ENCODE measurements at places on chromosomes 5 and 9.
A peak's percentile ranks its signal among the peaks of the same experiment; 100 is the strongest.

- no peak for DNase-seq
Measured at GRCh38 chr5:17989567-17990563, 355.6 kb downstream of the TAF11L14 start.

- DNase-seq, result no peak
Measured at GRCh38 chr5:179224741-179225140, 120.5 kb downstream of the ADAMTS2 start.

DNA sequence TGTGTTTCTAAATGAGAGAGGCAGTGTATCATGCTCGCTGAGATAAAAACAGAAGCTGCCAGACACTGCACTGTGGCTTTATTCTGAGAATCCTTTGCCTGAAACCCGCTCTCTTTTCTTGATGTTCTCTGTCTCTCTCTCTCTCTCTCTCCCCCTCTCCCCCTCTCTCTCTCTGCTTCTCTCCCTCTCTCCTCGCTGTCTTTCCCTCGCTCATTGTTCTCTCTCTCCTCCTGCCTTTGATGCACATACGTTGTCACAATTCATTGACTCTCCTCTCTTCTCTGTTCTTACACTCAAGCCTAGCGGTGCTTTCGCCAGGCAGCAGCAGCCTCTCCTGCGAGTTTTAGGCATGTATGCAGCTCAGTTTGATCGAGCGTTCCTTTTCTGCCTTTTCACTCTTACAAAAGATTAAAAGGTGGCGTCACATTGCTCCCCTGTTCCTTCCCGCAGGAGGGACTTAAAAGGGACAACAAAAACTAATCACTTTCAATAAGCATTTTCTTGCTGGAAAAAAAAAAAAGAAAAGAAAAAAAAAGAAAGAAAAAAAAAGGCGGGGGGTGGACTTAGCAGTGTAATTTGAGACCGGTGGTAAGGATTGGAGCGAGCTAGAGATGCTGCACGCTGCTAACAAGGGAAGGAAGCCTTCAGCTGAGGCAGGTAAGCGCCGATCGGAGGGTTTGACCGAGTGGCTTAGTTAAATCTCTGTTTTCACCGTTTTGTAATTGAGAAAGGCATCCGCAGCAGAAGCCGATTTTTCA, 717.9 kb upstream of the WWC1 start:
- no peak for DNase-seq

- DNase-seq, result no peak
Measured at GRCh38 chr5:148620091-148620490, 34.2 kb downstream of the HTR4 start.

- DNase-seq, result peak; percentile 89
Measured at GRCh38 chr9:71604197-71605063, 163.9 kb downstream of the CEMIP2 start.

GRCh38 chr5:135456238-135457099, 4.3 kb upstream of the TIFAB start:
- DNase-seq, result no peak

- no peak for DNase-seq
Measured at GRCh38 chr5:72296256-72296655, 23.8 kb downstream of the MRPS27 start.

GRCh38 chr5:106523852-106524251, 1146.9 kb downstream of the EFNA5 start:
- DNase-seq, result no peak

DNA sequence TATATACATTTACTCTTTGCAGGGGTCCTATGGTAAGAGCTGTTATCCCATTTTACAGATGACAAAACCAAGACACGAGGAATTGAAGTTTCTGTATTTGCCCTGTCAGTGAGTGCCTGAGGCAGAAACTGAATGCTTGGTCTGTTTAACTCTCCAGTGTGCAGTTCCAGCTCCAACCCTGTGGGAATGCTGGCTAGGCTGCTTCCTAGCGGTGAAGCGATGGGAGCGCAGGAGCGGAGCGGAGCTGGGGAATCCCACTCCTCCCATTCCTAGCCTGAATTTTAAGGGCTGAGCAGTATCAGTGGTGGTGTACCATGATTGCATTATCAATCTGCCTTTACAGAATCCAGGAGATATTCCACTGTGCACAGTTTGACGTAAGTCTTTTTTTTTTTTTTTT, 202.3 kb downstream of the LRRC70 start:
- no peak for DNase-seq

DNA sequence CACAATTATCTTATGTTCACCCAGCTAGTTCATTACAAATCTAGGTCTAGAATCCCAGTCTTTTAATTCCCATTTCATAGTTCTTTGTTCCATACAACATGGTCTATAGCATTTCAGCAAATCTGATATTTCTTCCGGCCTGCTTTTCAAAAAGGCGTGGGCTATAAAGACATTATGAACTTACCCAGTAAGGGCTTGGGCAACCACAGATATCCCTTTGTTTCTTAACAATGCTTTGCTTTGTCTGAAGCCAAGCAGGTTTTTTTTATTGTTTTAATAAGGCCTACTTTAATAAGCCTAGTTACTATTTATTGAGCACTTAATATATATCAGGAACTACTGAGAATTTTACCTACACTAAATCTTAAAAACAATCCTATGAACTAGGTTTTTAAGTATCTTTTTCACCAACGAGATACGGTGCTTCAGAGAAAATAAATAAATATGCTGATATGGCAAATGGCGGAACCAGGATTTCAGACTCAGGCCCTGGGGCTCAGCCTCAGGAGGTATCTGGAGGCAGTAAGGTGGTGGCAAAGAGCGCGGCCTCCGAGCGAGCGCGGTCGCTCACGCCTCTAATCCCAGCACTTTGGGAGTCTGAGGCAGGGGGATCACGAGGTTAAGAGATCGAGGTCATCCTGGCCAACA, 29.7 kb downstream of the PCA3 start:
- DNase-seq, result no peak

DNA sequence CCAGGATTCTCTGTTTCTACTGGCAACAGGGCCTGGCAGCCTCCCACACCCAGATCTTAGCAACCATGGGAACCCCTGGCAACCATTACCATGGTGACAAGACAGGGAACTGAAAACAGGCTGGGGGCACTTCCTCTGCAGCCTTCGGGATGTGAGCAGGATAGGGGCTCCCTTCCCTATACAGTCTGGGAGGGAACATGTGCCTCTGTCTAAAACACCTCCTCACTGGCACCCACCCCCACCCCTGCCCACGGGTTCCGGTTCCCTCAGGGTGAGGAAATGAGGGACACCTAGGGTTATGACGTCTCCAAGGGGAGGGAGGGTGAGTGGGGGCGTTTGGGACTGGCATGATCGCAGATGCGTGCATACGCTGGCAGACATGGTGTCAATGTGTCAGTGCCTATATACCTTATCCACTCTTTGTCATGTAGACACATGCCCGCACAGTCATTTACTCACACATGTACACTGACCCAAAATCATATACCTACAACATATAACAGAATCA, 3.0 kb upstream of the DNAJB5 start:
- no peak for DNase-seq

DNA sequence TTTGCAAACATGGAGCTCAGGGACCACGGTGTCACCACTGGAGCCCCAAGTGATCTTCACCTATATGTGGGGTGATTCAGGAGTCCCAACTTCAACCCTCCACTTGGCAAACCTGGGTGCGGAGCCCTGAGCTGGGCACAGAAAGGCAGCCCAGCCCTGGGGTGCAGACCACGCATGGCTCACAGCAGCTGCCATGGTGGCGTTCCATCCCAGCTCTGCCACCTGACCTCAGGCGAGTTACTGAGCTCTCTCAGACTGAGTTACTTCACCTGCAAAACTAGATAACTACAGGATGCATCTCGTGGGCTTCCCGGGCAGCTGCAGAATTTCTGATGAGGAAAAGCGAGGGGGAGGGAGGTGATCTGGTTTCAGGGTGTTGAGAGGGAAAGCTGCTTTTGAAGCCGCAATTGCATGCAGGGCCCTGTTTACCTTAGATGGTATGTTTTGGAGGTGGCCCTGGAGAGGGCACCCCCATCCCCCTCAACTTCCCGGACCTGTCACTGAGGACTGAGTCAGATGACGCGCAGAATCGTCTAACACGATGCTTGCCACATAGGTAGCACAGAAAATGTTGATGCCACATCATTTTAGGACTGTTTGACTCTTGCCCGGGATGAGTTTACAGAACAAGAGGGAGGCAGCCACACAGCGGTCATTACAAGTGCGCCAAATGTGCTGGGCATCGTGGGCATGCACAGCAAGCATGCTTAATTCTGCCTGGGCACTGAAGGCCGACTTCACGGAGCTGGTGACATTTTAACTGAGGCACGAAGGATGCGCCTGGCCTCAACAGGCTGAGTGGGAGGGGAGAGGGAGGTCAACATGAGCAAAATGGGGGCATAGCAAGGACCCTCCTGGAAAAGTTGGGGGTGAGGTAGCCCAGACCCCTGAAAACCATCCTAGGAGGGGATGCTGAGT, 154.6 kb downstream of the COL23A1 start:
- DNase-seq, result peak; percentile 26

DNA sequence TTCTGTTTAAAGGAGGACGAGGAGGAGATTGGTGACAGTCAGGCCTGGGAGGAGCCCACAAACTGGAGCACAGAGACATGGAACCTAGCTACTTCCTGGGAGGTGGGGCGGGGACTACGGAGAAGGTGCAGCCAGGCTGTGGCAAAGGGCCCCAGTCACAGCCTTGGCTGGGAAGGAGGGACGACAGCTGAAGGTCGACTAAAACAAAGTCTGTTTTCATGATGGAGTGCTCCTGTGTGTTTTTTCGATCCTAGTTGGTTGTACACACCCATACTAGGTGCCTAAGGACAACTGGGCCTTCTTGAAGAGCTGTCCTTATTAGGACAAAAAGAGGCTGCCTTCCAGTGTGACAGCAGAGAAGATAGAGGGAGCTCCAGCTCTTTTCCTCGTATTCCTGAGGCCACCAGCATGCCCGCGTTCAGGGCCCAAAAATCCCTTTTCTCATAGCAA, 2.9 kb downstream of the CCDC107 start:
- no peak for DNase-seq

DNA sequence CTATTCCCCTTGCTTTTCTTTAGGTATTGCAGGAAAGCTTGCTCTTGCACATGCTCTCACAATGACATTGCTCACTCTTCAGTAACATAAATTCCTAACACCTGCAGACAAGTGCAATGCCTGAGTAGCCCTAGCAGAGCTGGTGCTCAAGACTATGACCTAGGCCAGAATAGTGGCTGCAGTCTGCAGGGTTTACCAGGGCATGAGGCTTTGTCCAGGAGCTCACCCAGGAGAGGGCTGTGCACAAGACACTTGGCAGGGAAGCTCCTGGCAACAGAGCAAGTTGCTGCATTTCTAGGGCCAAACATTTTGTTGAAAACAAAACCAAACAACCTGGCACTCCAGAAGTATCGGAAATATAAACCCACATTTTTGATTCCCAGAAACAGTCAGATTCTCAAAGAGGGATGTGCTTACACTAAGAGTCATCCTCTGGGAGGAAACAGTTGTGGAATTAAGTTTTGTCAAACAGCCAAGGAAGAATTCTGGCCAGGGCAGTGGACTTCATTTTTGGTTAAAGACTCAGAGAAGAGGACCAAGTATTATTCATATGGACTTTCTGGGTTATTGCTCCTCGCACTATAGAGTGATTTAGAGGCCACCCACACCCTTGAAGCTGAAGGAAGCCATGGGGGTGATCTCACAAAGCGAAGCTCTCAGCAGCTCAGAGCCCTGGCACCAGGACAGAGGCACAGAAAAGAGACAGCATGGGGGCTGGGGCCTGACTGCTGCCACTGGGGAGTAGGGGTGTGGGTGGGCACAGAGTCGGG, 44.9 kb downstream of the MACROH2A1 start:
- peak; percentile 21 for DNase-seq

DNA sequence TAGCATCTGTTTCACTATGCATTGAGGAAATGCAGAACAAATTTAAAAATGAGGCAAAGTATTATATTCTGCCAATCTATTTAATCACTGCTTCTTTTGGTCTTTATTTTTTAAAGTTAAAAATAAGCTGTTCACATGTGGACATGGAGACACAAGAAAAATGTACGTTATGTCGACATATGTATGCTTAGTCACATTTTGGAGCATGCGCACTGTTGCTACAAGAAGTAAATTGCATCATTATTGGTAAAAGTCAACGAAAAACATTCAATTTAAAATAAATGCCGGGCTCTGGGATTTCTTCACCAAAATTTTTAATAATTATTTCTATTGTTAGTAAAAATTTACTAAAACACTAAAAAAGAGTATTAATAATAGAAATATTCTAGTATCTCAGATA, 876.3 kb upstream of the CTNND2 start:
- no peak for DNase-seq

DNA sequence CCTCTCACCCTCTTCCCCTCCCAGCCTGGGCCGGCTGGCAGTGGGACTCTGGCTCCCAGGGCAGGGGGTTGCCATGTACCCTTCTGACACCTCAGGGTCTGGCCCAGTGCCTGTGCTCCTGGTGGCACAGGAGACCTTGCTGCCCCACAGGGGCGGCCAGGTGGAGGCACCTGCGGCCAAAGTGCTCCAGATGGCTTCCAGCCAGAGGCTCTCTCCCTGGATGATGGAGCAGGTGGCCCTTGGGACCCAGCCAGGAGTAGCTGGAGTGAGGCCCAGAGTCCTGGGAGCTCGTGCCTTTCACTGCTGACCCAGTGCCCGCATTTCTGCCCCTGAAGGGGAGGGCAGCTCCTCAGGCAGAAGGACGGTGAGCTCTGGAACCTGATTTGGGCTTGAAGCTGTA, 87.3 kb downstream of the NTNG2 start:
- no peak for DNase-seq

GRCh38 chr9:99244344-99245260, 22.5 kb downstream of the SEC61B start:
- no peak for DNase-seq

- no peak for DNase-seq
Measured at GRCh38 chr9:133429641-133430161, 7.5 kb downstream of the ADAMTS13 start.

GRCh38 chr9:135240871-135241311, 153.4 kb downstream of the OLFM1 start:
- DNase-seq, result no peak

DNA sequence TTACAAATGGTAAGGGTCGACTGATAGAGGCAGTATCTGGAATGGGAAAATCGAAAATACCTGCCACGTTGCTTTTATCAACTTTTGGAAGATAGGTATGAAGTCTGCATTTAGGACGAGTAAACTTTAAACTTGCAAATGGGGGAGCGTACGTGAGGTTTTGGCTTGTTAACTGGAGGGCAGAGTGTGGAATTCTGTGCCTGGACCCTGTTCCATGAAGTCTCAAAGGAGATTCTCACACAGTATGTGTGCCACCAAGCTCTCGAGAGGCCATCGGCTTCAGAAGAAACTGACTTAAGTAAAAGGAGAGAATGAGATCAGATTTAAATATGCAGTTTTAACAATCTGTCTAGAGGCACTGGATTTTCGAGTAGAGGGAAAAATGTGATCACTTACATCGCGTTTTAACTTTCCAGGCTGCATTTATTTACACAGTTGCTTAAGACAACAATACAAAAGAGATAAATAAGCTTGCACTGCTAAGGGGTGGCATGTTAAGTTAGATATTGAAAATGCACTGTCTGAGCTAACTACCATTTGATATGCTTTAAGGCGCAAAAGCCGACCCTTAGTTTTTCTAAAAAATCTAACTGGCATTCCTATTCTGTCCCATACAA, 401.6 kb downstream of the EBF1 start:
- DNase-seq, result no peak

GRCh38 chr9:26888271-26888670, 4.3 kb downstream of the CAAP1 start:
- DNase-seq, result no peak

GRCh38 chr9:1173993-1174392, 123.8 kb downstream of the DMRT2 start:
- DNase-seq, result no peak

- DNase-seq, result no peak
Measured at GRCh38 chr5:150270541-150271295, 18.9 kb downstream of the CAMK2A start.

Measured in activated CD8-positive, alpha-beta memory T cell treated with anti-CD3 and anti-CD28 coated beads for 24 hours (primary cell).